ENCODE measurements at places on chromosomes 5 and 9. TPM values are rescaled to one million over a fixed set of nuclear protein-coding genes. Genes with fewer than 3 reads are reported as not detected.

Gene BTNL3
- not detected for total RNA-seq

Gene ZNF883
- 1.8 TPM for total RNA-seq

Gene STX17
- 12.4 TPM for total RNA-seq

Gene FAM221B
- not detected for total RNA-seq

Gene NR6A1
- 1.4 TPM for total RNA-seq

Gene PCDHGA9
- 0.88 TPM for total RNA-seq

Gene ZNF366
- total RNA-seq: not detected
